Hindlimb muscle (tissue), 1 donor: ENCODE measurements at places on chromosomes 6 and 20.

DNA sequence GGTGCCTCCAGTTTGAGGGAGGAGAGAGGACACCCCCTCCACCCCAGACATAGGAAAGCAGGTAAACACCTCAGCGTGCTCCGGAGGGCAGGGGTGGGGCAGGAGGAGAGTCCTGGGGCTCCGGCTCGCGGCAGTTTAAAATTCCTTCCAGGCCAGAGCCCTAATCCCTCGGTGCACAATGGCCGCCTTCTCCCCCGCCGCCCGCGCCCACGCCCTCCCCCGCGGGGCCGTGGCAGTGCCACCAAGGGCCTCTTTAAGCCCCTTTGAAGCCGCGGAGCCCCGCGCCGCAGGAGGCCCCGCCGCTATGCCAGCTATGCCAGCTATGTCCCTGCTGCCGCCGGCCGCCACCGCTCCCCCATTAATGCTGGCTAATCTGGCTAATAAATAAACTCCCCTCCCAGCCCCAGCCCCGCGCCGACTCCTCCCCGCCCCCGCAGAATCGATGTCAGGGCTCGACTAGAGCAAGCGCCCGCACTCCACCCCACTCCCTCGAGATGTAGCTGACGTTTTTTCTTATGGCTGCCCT, 125.1 kb downstream of the MRPL14 start:
- no peak for DNase-seq

DNA sequence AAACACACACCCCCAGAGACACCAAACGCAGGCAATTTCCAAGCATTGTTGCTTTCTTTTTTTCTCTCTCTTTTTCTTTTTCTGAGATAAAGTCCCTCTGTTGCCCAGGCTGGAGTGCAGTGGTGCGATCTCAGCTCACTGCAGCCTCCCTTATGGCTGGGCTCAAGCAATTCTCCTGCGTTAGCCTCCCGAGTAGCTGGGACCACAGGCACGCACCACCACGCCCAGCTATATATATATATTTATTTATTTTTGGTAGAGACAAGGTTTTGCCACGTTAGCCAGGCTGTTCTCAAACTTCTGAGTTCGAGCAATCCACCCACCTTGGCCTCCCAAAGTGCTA, 14.0 kb upstream of the SRSF3 start:
- no peak for DNase-seq

DNA sequence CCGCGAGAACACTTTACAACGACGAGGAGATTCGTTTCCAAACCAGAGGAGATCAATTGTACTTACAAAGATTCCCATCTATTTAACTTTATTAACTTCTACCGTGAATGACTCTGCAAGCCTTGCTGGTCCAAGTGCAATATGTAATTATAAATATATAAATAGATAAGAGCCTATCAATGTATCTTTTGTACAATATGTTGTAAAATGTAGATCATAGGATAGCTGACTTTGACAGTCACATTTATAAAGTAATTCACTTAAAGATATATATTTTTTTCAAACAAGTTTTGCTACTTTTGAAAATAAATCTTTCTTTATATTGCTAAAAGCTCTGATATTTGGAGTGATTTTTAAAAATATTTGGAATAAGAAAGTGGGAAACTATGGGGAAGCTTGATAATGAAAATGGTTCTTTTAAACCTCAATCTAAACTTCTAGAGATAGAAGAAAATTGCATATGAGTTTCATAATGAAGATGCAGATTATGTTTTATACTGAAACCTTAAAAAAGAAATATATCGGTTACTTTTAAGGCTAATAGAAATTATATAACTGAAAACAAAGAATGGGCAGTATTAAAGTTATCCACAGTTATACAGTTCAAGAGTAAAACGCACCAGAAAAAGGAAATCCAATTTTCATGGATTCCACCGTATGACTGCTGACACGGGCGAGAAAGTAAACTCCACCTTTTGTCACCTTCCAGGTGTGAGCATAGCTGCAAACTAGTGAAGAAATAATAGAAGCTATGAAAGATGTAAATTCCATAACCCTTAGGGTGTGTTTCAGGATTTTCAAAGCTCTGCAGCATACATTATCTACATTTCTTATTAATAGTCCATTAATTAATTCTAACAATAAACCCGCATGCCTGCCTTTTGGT, 3.3 kb downstream of the TCF21 start:
- DNase-seq: no peak

GRCh38 chr20:57392512-57393271, 1.5 kb downstream of the RBM38 start:
- no peak for DNase-seq

GRCh38 chr6:82843291-82843885, 222.3 kb downstream of the UBE3D start:
- no peak for DNase-seq

DNA sequence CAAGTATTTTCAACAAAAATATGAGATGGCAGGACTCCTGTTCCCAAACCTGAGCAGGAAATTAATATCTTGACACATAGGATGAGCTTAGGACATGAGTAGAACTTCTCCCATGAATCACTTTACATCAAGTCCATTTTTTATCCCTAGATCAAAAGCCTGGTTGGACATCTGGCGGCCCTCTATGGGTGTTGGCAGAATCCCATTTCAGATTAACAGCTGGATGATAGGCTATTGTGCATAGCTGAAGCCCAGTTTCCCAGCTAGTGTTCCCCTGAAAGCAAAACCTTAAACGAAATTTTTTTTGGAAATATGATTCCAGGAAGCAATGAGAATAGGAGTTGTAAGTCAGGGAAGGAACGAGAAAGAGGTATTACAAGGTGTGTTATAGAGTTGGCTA, 449.4 kb upstream of the CHD6 start:
- no peak for DNase-seq

- peak; percentile 9 for DNase-seq
Measured at GRCh38 chr6:120826253-120826652, 508.0 kb downstream of the TBC1D32 start.

DNA sequence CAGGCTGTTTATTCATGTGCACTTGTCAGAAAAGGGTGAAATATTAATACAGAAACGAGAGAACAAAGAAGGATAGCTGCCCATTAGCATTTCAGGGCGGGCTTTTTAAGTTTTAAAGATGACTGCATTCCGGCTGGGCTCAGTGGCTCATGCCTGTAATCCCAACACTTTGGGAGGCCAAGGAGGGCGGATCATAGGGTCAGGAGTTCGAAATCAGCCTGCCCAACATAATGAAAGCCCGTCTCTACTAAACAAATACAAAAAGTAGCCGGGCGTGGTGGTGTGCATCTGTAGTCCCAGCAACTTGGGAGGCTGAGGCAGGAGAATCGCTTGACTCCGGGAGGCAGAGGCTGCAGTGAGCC, 130.5 kb downstream of the HFE start:
- peak; percentile 36 for DNase-seq

GRCh38 chr6:33845031-33845745, 41.4 kb upstream of the MLN start:
- DNase-seq: no peak

GRCh38 chr20:32208499-32209154, 947 bp downstream of the POFUT1 start:
- DNase-seq: no peak

DNA sequence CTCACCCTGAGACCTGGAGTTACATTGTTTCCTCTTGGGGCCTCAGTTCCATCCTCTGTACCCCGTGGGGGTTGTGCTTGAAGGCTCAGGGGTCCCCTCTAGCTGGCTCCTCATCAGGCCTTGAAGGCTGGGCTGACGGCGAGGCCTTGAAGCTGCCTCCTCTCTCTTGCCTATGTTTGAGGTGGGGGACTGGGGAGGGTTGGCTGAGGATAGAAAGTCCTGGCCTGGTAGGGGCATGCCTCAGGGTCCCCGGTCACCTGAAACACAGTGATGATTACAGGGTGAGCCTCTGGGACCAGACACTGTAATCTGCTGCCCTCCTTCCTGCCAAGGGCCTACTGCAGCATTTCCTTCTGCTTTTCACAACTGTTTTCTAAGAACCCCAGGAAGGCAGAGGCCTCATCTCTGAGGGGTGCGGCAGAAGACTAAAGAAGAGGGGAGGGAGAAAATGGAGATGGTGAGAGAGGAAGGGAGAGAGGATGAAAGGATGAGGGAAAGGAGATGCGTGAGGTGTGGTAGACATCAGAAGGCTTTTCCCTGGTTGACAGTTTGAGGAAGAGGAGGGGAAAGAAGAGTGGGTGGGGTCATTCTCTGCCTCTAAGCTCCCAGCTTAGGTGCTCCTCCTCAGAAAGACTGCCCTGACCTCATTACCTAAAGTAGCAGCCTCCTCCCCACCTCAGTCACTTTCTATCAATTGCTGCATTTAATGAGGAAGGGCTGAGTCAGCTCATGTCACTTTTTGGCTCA, 29.7 kb downstream of the VEGFA start:
- no peak for DNase-seq

DNA sequence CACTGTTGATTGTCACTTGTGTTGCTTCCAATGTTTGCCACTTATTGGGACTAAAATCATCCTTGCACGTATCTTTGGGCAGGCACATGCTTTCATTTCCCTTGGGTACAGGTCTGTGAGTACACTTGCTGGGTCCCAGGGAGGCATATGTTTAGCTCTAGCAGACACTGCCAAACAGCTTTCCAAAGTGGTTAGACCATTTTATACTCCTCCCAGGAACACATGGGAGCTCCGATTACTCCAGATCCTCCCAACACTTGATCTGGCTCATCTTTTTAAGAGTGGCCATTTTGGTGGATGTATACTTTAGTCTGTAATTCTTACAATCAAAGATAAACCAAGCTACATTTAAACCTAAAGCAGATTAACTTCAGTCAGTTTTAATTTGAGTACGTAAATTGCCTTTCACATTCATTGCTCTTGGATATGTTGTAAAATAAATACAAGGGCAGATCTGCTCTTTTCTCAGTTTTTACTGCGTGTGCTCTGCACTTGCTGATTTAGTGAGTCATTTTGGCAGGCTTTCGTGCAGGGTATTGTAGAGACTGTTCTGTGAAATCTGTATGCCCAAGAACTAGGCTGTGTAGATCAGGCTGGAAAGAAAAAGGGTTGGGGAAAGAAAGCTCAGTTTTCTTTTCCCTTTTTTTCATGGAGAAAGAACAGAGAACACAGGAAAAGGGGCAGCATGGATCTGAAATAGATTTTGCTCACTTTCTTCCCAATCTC, 19.5 kb downstream of the SLC22A1 start:
- DNase-seq: no peak
